ENCODE measurements at places on chromosomes 3 and 15. TPM values are rescaled to one million over a fixed set of nuclear protein-coding genes. Genes with fewer than 3 reads are reported as not detected.

DNA sequence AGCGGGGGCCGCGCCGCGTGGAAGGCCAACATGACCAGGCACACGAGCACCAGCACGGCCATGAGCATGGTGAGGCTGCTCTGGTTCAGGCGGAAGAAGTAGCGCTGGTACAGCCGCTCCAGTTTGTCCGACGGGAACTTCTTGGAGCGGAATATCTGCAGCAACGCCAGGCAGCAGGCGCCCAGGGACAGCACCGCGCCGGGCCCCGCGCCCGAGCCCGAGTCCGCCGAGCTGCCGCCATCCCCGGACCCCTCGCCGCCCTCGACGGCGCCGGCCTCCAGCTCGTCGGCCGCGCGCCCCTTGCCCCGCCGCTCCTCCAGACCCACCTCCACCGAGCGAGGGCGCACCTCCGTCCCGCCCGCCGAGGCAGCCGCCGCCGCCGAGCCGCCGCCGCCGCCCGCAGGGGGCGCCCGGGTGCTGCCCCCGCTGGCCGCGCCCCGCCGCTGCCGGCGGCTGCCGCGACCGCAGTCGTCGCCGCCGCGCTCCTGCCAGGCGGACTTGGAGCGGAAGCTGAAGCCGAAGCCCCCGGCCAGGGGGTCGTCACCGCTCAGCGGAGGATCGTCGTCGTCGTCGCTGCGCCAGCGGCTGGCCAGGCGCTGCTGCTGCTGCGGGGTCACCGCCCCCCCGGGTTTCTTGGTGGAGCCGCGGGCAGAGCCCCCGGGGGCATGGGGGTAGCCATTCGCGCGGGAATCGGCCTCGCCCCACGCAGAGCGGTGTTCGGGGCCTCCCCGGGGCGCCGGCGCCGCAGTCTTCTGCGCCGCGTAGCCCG, 957 bp downstream of the ADCY5 start:
- peak; percentile 44 for DNase-seq

LCTL gene
- total RNA-seq: 1.5 TPM

DNA sequence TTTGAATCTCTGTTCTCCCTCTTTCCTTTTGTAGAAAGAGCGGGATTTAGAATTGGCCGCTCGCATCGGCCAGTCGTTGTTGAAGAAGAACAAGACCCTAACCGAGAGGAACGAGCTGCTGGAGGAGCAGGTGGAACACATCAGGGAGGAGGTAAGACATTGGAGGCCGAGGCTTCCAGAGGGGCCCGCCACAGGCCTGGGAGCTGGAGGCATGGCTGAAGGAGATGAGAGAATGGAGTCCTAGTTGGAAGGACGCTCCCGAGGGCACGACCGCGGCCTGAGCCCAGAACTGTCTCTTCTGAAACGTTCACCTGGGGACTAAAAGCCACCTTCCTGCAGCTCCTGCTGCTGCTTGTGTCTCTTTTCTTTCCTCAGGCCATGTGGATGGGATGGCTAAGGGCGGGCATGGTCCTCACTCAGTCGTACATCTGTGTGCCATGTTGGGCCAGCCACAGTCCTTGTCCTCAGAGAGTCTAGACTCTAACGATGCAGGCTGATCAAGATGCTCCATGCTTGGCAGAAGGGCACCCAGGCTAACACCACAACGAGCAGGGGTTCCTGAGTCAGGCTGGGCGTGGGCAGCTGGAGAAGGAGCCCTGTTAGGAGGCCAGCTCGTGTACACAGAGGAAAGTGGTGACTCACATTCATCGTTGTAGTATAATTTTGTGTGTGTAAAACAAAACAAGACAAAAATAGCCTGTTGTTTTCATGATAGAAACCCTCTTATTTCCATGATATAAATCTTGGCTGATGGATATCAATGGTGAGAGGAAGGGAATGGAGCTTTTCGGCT, 81.1 kb downstream of the CCK start:
- no peak for DNase-seq

GRCh38 chr15:62462268-62462667, 297.2 kb upstream of the C2CD4B start:
- DNase-seq: no peak

GRCh38 chr15:90989040-90989768, 5.1 kb downstream of the PRC1 start:
- no peak for DNase-seq

ALDH1A3 gene
- total RNA-seq: 0.41 TPM
